Cortex of kidney (tissue), 1 donor: ENCODE measurements at places on chromosomes 4 and X.

- DNase-seq = no peak
Observed at GRCh38 chr4:67721315-67721769, 20.4 kb upstream of the UBA6 start.

DNA sequence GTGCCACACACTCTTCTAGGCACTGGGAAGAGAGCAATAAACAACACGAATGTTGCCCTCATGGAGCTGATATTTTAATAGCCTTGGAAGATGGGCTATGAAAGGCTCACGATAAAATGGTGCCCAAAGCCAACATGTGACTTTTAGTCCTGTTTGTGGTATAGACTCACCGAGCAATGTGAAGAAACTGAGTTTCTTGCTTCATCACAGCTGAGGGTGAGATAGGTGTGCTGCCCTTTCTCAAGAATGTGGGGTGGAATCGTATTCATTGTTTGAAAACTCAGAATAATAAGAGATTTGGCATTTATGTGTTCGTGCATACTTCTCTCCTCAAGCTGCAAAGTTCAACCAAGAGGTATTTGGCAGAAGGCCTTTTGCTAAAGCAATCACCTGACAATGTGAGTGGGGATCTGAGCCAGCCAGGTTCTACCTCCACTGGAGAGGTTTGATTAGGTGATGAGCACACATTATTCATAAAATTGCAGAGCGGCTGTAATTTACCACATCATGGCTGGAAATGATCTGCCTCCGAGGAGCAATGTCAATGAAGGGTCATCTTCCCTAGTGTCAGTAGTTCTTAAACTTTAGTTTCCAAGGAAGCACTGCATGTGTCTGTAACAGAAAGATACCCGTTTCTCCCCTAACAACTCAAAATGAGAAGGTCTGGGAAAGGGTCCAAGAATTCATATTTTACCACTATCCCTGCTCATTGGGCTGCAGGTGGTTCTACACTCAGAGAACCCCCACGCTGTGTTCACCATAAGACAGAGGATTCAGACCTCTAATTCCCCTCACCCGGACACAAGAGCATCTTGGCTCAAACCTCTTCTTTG lies 41.9 kb upstream of the CBR4 start:
- DNase-seq = no peak

GRCh38 chrX:97295954-97296353 lies 412.2 kb downstream of the RPA4 start:
- no peak for DNase-seq

DNA sequence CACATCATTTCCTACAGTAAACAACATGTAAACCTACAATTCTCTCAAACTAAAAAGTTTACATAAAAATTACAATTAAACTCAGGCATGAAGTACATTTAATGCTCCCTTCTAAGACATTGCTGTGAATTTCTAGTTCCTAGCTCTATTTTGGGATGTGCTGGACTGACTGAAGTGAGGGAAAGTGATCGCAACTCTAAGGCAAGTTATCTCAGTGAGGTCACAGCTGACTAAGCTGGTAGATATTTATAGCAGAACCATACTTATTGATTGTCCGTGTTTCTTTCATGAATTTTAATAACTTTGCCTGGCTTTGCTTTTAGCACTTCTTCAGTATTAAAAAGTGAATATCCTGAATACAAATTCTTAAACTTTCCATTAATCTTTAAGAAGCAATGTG lies 570.4 kb upstream of the GALNTL6 start:
- DNase-seq = no peak

- DNase-seq = no peak
Observed at GRCh38 chr4:78529569-78530209, 21.9 kb upstream of the ANXA3 start.

DNA sequence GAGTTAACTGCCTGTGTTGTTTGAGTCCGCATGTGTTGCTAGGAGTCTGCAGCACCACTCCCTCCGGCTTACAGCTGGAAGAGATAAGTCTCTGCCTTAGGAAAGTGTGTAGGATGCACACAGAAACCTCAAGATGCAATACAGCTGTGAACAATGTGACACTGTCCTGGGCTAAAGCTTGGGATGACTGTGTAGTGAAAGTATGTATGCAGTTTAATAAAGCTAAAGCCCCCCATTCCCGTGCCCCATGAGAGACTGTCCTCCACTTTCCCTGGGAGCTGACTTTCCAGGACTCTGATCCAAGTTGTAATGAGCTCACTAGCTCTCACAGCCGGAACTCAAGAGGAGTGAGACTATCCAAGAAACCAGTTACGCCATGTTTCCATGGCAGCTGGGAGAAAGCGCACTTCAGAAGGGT lies 156.6 kb upstream of the FTHL17 start:
- DNase-seq = no peak
